ENCODE measurements at places on chromosomes 16 and 17.

- DNase-seq: no peak
Observed at GRCh38 chr17:75090871-75091854, 3.4 kb downstream of the SLC16A5 start.

DNA sequence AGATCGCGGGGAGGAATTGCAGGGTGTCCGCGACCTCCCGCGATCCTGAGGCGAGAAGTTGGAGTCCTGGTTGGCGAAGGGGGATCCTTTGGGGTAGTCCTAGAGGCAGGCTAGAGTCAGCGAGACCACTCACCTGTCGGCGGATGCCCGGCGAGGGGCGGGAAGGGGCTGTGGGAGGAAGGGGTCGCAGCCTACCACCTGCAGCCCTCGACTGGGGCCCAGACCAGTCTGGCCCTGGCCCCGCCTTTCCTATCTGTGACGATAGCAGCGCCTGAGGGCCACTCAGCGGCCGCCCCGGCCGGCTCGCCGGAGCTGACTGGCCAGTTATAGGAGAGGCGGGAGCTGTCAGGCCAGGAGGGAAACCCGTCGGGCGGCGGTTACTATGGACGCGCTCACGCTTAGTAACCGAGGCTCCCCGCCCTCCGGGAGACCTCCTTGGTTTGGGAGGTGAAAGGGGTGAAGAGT is at the start of gene TEKT3:
Gene TEKT3 (minus strand): TSS at position 213 of the 465 bp plus-strand sequence. CDS start 10,012 bp downstream, outside the sequence.
- DNase-seq: no peak

DNA sequence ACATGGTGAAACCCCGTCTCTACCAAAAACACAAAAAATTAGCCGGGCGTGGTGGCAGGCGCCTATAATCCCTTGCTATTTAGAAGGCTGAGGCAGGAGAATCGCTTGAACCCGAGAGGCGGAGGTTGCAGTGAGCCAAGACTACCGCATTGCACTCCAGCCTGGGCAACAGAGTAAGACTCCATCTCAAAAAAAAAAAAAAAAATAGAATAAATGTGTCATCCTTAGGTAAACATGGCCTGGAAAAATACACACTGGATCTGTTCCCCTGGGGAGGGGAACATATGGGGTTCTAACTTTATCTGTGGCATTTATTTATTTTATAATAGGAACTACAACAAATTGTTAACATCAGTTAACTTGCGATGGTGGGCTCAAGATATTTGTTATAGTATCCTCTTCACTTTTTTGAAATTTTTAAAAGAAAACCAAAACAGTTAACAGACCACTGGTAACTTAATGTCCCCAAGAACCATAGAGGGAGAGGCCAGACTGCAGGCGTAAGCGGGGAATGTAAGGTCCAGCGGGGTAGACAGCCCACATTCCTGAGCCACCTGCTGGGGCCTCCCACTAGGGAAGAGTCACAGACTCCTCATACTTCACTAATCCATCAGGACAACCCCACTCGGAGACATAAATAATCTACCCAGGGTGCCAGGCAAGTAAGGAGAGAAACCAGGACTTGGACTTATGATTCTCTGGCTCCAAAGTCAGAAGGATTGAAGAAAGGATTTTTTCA is 12.5 kb upstream of the TXNDC11 start:
- DNase-seq: no peak

GRCh38 chr17:46895171-46895570 is 27.8 kb upstream of the GOSR2 start:
- no peak for DNase-seq

DNA sequence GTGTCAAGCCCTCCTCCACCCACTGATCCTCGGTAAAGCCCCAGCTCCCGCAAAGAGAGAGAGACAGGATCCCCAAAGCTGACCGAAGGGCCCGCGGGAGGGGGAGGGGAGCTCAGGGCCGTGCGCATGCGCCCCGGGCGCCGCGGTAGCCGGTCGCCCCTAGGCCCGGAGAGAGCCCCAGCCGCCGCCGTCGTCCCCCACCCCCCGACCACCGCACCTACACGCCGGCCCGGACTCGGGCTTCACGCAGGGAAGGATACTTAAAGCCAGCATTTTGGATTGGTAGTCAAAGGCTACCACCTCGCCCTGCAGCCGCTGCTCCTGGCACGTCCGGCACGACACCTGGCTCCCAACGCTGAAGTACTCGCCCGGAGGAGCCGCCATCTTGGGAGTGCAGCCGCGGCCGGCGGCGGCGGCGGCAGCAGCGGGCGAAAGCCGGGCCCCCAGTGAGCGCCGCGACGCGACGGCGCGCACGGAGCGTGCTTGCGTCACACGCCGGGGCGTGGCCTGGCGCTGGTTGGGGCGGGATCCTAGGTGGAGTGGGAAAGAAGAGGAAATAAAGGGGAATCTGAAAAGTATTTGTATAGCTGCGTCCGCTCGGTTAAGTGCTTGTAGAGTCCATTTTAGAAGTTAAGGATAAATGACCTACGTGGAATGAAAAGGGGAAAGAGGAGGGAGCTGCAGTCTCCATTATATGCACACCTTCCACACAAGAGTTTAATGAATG is at the start of gene LSM12:
Gene LSM12 (minus strand): TSS at position 468 of the 727 bp plus-strand sequence. CDS start 84 bp downstream, at position 384.
- DNase-seq: peak; percentile 92

GRCh38 chr17:57110579-57111325 is 25.7 kb downstream of the AKAP1 start:
- DNase-seq: no peak

DNA sequence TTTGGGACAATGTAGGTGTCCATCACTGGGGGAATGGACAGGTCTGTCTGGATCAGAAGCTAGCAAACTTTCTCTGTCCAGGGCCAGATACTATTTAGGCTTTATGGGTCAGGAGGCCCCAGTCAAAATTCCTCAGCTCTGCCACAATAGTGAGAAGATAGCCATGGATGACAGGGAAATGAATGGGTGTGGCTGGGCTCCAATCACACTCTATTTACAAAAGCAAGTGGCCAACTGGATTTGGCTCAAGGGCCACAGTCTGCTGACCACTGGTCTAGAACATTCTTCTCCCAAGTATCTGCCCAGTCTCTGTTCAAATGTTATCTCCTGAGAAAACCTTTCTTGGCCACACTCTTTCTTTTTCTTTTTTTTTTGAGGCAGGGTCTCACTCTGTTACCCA is 339.9 kb downstream of the SOX9 start:
- no peak for DNase-seq

- DNase-seq: no peak
Observed at GRCh38 chr16:69499541-69500230, 66.1 kb upstream of the NFAT5 start.

DNA sequence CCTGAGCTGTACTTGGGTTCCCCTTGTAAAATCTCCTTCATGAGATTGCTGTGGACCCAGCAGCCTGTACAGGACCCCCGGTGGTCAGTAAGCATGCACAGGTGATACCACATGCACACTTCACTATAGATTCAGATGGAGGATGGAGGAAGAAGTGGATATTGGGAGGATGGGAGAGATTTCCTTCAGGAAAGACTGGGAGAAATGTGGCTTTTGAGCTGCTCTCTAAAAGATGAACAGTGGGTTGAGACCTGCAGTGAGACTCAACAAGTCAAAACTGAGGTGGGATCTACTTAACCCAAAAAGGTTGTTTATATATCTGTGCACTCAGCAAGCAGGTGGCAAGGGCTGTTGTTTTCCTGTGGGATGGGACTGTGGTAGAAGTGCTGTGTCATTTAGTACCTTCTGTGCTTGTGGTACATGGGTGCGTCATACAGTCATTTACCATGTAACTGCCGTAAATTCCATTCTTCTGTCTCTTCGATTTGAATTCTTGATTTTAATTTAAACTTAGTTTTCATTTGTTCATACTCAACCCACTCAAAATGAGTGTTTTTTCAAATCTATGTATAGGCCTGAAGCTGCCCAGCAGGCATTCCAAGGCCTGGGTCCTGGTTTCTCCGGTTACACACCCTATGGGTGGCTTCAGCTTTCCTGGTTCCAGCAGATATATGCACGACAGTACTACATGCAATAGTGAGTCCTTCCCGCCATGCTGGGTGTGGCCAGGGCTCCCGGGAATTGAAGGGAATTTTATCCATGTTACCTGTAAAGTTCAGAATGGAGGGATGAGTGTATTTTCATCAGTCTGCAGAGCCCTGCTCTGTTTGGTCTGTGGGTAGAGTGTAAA is 6.9 kb downstream of the HERPUD1 start:
- DNase-seq: no peak

DNA sequence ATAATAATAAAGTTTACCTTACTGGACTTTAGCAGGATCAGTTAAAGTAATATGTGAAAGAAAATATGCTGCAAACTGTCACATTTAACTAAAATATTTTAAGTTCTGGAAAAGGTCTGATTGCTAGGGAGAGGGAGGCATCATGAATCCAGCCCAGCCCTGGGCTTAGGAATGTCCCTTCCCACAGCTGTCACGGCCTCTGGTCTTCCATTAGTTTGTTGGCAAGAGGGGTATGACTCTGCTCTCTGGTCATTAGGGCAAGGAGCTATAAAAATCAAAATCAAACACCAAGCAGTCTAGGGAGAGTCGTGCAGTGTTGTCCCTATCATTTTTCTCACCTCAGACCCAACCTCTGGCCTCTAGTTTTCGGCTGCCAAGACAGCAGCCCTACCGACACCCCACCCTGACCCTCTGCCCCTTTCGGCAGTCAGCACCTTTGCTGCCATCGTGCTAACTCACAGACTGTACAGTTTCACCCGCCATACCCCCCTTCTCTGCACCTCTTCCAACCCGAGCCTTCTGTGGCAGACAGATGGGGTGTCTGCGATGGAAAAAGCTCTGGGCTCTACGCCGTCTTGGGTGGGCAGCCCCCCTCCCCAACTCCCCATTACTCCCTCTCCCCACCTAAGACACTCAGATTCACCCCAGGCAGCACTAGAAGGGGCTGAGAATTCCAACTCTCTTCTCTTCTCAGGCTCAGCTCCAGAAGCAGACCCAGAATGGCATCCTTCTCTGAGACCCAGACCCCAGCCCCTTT is 41.4 kb downstream of the NEUROD2 start:
- DNase-seq: no peak

All from NCI-H1417 (cell line).